CD4-positive, alpha-beta T cell treated with Interferon alpha-2 for 1 hour (primary cell): ENCODE measurements at places on chromosomes 1 and 21.
A peak's percentile ranks its signal among the peaks of the same experiment; 100 is the strongest.

- peak; percentile 69 for DNase-seq
Measured at GRCh38 chr1:26359981-26360806, 6.3 kb upstream of the CRYBG2 start.

DNA sequence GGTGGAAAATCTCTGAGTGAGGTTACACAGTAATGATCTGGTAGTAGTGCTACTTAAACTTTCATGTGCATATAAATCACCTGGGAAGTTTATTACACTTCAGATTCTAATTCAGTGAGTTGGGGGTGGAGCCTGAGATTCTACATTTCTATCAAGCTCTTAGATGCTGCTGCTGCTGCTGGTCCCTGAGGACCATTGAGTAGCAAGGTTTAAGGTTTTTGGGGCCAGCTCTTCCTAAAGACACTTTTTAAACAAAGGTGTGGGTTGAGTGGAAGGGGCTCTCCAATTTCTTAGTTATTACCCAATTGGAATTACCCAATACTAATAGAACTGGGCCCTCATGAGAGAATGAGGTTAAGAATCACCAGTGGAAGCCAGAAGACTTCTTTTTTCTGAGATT, 29.5 kb downstream of the KCNA3 start:
- DNase-seq: no peak

GRCh38 chr21:30233228-30234020, 17.5 kb upstream of the CLDN8 start:
- no peak for DNase-seq

GRCh38 chr21:45724345-45724961, 80.9 kb downstream of the PCBP3 start:
- no peak for DNase-seq

DNA sequence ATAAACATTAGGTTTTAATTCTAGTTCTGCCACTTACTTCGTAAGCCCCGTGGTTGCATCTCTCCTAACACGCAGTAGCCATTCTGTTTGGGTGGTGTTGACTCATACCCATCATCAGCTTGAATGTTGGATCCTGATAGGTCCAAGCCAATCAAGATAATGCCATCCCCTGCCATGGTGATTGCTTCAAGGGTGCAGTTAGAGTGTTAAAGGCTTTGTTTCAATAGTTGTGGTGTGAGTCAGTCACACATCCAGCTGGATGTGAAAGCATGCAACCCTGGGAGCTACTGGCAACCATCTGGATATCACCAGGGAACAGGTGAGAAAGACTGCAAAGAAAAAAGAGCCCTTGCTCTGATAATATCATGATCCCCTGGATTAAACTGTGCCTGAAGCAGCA, 69.1 kb downstream of the OMA1 start:
- DNase-seq: no peak

GRCh38 chr1:44073528-44073927, 42.3 kb upstream of the SLC6A9 start:
- no peak for DNase-seq

GRCh38 chr1:30284226-30284625, 439.2 kb downstream of the MATN1 start:
- DNase-seq: no peak

DNA sequence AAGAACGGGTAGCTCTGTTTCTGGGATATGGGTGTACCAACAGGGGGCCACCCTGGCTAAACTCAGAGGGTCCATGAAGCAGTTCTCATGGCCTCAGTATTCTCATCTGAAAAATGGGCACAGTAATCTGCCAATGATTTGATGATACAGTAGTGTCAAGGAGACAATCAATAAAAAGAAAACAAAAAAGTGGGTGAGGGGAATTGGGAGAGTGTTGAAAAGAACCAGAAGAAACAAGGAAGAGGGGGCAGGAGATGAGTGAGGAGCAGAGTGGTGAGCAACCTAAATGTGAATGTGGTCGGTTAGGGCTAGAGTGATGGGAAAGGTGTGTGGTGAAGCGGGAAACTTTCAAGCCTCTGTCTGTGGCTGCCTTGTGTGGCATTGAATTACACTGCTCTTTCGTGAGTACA, 2.0 kb downstream of the SLAMF7 start:
- DNase-seq: peak; percentile 38

DNA sequence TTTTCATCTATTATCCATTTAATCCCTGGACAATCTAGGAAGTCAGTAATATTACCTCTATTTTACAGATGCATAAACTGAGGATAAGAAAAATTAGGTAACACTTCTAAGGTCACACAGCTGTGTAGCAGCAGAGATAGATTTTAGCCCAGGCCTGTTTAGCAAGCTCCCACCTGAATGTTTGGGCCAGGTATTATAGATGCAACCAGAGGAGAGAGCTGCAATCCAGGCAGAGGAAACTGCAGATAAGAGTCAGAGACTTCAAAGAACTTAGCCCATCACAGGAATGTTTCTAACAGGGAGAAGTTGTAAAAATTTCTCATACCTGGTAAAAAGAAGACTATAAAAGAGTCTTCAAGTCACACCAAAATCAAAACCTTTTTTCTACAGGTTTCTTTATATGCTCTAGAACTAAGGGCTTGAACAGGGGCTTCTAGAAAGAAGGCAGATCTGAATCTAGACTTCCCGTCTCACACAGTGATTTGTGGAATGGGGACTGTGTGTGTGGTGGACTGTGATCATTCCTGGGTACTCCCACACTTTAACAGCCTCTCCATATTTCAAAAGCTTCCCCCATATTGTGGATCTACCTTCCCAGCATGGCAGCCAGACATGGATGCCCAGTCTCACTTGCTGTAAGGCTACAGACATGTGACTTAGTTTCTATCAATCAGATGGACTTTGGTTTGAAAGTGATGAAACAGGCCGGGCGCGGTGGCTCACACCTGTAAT, 128.7 kb downstream of the TLR5 start:
- no peak for DNase-seq

DNA sequence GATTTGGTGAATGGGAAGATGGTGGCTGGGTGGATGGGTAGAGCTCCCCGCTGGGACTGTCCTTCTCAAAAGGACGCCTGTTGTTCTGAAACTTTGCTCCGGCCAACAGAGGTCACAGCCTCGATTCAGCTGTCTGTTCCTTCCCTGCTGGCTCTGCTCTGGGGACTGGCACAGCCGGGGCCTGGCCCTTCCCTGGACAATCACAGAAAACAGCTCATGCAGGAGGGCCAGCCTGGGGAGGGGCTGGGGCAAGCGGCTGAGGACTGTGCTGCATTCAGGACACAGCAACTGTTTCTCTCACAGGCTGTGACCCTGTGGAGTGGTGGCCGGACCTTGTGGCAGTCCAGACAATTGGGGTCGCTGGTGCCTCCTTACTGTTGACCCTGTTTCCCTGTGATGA, 110.7 kb upstream of the TMEM51 start:
- DNase-seq: no peak
